ENCODE measurements at places on chromosomes 3 and 15. TPM values are rescaled to one million over a fixed set of nuclear protein-coding genes. Genes with fewer than 3 reads are reported as not detected.

SATB1 gene
- 26.8 TPM for total RNA-seq

MNS1 gene
- 2.9 TPM for total RNA-seq

IQCF5 gene
- total RNA-seq = not detected

GPR87 gene
- not detected for total RNA-seq

MCTP2 gene
- 6.1 TPM for total RNA-seq

DNA sequence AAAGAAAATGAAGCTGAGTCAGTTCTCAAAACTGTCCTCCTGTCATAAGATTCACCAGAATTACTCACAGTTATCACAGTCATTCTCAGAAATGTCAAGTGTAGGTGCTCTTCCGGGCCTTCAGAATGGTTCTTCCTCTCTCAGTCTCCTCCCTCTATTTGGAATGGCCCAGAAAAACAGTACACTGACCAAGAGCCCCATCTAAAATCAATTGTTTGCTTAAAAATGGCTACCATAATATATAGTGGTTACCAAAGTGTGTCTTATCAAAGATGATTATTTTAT lies 99.8 kb downstream of the MECOM start:
- no peak for DNase-seq

GRCh38 chr3:66633402-66634381 lies 132.9 kb upstream of the LRIG1 start:
- DNase-seq = no peak

GRCh38 chr3:56123487-56123886 lies 344.8 kb downstream of the ERC2 start:
- peak; percentile 88 for DNase-seq

- DNase-seq = no peak
These were observed 52.5 kb upstream of the KCNMB2 start for GRCh38 chr3:178483704-178484103.

DNA sequence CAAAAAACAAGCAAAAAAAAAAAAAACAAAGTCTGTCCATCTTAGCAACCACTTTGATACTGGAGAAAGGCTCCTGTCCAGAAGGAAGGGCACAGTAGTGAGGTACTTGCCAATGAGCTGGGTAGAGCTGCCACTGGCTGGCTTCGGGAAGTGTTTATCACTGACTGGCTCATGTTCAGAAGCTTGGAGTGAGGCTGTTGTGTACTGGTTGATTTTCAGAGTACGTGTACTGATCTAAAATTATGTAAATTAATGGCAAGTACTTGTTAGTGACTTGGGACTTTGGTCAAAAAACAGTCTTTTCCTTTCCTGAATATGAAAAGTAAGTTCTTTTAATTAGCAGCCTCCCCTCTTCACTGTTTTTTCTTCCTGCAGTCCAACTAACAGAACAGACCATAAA lies 979 bp upstream of the ZNF621 start:
- DNase-seq = no peak

GRCh38 chr3:131714585-131715220 lies 211.9 kb upstream of the MRPL3 start:
- DNase-seq = no peak

- DNase-seq = no peak
These were observed 99.9 kb downstream of the TRIM42 start for GRCh38 chr3:140777631-140778233.

DNA sequence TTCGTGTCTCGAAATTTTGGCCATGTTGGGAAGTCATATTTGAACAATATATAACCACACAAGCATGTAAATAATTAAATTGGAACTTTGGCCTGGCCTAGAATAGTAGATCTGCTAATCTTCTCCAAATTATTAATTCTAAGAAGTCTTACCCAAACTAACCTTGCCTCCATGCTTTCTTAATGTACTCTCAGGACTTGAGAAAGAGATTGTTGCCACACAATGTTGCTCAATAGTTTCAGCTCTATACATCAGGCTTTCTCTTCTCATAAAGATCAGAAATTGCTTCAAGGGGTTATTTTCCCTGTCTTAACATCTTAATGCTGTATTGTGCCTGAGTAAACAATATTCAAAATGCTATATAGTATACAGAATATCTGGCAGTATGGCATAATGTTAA lies 202.7 kb upstream of the LRIG1 start:
- no peak for DNase-seq
